NCI-H1092 (cell line): ENCODE measurements at places on chromosomes 4 and X.
A peak's percentile ranks its signal among the peaks of the same experiment; 100 is the strongest.

DNA sequence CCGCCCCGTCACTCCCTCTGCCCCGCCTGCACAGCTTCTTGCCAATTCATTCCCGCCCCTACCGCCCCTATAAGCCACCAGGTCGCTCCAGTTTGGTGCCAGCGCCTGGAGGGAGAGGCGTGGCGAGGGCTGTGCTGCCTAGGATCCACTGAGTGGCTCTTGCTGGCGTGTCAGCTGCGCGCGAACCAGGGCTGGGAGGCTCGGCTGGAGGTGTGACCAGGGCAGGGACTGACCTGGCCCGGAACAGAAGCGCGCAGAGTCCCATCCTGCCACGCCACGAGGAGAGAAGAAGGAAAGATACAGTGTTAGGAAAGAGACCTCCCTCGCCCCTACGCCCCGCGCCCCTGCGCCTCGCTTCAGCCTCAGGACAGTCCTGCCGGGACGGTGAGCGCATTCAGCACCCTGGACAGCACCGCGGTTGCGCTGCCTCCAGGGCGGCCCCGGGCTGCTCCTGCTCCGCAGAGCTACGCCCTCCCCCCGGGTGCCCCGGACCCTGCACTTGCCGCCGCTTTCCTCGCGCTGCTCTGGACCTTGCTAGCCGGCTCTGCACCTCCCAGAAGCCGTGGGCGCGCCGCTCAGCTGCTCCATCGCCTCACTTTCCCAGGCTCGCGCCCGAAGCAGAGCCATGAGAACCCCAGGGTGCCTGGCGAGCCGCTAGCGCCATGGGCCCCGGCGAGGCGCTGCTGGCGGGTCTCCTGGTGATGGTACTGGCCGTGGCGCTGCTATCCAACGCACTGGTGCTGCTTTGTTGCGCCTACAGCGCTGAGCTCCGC lies at the start of gene GPR78:
Gene GPR78 (plus strand): TSS at position 72 of the 773 bp plus-strand sequence. CDS start 591 bp downstream, at position 663.
- no peak for DNase-seq

GRCh38 chr4:24930151-24930550 lies 17.3 kb upstream of the CCDC149 start:
- DNase-seq, result no peak

GRCh38 chr4:146330392-146330791 lies 116.1 kb downstream of the REELD1 start:
- DNase-seq, result no peak

GRCh38 chrX:132714913-132715312 lies 226.1 kb upstream of the MBNL3 start:
- no peak for DNase-seq

DNA sequence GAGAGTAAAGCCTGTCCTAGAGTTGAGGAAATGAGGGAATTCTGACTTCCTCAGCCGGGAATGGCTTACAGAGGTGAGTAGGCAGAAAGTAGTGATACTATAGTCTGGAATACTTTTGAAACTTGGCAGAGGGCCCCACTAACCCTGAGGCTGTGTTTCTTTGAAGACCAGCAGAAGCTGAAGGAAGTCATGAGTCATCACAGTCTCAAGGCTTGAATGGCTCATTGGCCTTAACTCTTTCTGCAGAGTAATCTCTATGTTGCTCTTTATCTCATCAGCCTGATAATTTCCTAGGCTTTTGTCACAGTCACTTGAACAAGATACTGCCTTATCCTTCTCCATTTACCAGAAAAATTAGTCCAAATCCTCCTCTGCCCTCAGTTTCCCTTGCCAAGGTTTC lies 80.8 kb downstream of the ANKRD50 start:
- DNase-seq, result no peak

DNA sequence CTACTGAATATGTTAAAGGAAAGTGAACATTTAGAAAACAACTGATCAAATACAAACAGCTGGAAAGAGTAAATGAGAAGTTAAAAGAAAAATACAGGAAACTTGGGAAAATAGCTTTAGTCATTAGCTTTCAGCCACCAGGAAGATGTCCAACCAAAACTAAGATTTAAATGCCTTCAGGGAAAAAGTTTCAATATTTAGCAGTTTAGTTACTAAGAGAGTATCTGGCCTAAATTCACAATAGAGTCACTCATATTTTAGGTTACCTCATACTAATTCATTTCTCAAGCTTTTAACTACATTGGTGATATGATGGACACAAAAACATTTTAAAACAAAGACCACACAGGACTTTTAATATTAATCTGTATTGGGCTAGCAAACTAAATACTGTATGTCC lies 13.1 kb upstream of the KLHL13 start:
- no peak for DNase-seq

DNA sequence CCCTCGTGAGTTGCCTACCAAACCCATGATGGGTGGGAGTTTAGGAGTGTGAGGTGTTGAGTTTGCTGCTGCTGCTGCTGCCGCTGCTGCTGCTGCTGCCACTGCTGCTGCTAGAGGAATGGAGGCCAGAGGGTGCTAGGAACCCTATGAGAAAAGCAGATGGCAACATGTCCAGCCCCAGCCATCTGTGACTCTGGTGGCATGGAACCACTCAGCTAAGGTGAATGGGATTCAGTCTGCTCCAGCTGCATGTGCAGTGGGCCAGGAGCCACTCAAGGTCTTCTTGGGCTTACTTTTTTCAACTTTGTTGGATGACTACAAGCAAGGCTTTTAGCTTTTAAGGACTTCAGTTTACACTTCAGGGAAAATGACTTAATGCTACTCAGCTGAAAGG lies 103.8 kb downstream of the RTL5 start:
- no peak for DNase-seq

DNA sequence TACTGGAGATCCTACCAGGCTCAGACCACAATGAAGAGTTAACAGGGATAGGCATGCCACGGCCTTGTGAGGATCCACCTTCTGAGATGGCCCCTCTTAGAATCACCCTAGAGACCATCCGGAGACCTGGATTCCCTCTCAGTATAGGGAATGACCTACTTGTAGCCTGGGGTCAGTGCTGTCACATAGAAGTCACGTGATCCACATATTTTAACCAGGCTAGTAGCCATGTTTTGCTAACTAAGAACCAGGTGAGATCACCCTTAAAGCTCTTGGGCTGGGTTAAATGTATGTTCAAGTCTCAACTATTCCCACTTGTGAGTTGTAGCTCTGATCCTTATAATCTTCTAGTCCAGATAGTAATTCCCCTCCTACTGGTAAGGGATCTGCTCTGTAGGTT lies 215.4 kb downstream of the CCNG2 start:
- DNase-seq, result no peak

DNA sequence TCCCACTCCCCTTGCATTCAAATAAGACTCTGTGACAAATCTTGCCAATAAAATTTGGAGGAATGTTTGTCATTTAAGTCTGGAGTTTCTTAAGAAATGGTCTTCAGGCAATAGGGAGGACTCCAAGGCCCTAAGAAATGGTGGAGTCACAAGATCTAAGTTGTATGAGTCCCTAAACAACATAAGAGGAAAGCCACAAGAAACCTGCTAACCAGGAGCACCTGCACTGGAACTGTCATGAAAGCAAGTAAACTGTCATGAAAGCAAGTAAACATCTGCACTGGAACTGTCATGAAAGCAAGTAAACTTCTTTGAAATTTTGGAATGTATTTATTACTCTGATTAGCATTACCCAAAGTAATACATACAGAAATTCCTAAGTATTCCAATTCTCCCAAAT lies 3.5 kb downstream of the CNOT6L start:
- no peak for DNase-seq

DNA sequence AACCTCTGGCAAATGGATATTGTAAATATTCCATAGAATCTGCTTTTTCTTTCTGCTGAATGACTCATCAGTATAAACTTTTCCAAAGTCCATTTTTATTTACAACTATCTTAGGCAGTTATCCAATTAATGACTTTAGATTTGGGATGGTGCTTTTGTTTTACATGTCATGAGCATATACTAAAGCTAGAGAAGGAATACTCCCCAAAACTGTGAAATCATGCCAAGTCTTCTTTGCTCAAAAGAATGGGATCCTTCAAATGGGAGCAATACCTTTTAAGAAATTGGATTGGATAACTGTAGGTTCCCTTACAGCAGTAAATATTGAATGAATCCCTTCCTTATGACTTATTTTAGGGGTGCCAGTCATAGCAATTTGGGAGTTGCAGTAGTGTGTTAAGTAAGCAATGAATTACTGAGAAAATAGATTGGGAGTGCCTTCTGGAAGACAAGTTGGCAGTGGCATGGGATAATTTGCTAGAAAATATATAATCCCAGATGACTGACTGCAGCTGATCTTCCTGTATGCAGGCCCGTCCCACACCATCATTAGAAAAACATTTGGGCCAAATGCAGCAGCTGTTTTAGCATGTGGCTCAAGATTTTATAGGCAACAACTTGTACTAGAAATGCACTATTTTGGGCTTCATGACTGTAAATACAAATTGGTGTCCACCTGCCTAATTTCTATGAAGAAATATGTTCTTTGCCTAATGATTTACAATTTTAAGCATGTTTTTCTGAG lies 2.8 kb downstream of the TMPRSS11D start:
- DNase-seq, result no peak

DNA sequence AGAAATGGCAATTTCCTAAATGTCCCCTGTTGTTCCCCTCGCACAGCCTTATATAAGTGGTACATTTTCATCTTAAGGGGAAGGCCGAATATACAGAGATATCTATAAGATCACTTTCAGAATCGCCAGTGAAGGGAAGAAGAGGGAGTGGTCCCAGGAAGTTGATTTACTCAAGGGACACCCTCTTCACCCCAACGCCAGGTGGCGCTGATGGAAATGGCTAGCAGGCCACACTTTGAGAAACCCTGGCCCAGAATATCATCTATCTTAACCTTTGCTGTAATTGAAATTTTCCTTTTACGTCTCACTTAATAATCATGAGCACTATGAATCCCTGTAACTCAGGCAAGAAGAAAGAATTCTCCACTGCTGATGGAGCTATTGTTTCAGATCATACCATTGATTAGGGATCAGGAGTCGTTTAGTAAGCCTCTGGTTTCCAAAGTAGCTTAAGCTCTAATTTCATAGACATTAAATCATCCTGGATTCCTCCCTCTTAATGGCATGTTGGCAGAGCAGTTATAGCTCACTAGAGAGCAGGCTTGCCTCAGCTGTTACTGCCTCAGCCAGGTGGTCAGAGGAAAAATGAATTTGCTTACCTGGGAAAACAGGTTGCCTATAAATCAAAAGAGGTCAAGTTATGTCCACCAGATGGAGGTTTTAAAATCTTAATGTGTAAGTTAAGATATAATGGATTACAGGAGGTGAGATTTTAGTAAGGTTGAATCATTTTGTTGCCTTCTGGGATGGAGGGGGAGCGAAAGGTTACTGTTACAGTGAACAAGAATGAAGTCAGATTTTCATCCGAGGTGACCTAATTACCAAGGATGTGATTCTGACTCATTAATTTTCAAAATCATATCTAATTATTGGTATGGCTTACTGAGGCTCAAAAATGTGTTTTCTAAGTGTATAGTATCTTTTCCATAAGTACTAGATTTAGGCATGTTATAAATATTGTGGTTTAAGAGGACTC lies 941.2 kb upstream of the TENM3 start:
- peak; percentile 55 for DNase-seq

DNA sequence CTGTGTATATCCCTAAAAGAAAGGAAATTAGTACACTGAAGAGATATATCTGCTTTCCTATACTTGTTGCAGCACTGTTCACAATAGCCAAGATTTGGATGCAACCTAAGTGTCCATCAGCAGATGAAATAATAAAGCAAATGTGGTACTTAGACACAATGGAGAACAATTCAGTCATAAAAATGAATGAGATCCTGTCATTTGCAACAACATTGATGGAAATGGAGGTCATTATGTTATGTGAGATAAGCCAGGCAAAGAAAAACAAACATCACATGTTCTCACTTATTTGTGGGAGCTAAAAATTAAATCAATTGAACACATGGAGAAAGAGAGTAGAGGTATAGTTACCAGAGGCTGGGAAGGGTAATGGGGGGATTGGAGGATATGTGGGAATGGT lies 611.9 kb downstream of the STPG2 start:
- no peak for DNase-seq

DNA sequence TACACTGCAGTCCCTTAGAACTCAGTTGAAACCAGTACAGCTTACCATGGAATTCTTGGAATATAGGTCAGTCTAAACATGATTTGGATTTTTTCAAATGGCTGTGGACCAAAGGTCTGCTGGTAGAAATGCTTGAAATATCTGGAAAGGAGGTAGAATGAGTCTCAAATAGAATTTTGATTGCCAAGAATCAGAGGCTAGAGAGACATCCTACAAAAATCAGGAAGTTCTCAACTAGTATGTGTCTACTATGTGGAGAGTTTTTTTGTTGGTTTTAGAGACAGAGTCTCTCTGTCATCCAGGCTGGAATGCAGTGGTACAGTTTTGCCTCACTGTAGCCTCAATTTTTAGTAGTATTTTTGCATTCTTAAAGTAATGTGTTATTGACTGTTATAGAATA lies 53.6 kb downstream of the PAQR3 start:
- DNase-seq, result no peak

GRCh38 chr4:8163436-8164193 lies 5.0 kb upstream of the ABLIM2 start:
- DNase-seq, result no peak
